ENCODE measurements at places on chromosomes 13 and 19.

- H3K27ac ChIP-seq, result no peak overlapping the region
- peaks cover 70% of the 10 kb centered on the region for H3K36me3 ChIP-seq
- no peaks in the 10 kb centered on the region for H3K27me3 ChIP-seq
- H3K4me3 ChIP-seq, result no peak overlapping the region
- H3K4me1 ChIP-seq, result no peaks in the 10 kb centered on the region
Measured at GRCh38 chr19:10809651-10810285, 26.2 kb downstream of the TMED1 start.

DNA sequence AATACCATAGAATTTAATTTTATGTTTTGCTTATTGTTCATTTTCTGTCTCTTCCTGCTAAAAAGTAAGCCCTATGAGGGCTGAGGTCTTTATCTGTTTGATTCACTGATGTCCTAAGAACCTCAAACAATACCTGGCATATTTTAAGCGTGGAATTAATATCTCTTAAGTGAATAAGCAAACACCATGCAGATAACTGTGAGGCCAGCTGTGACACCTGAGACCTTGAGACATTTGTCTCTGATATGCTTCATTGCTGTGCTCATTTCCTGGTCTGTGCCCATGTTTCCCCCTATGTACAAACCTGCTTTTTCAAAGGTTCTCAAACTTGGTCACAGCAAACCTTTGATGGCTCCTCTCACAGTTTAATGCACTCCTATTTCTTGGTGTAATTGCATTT lies 254.6 kb downstream of the COG6 start:
- H3K27me3 ChIP-seq, result peaks cover 7% of the 10 kb centered on the region
- DNase-seq, result no peak
- H3K27ac ChIP-seq, result no peak overlapping the region
- H3K4me3 ChIP-seq, result no peak overlapping the region
- no peaks in the 10 kb centered on the region for H3K4me1 ChIP-seq

GRCh38 chr13:33167491-33167890 lies 118.1 kb downstream of the STARD13 start:
- no peaks in the 10 kb centered on the region for H3K4me1 ChIP-seq
- no peak overlapping the region for H3K27ac ChIP-seq
- no peaks in the 10 kb centered on the region for H3K36me3 ChIP-seq
- H3K27me3 ChIP-seq, result no peaks in the 10 kb centered on the region
- DNase-seq, result no peak
- no peak overlapping the region for H3K4me3 ChIP-seq

DNA sequence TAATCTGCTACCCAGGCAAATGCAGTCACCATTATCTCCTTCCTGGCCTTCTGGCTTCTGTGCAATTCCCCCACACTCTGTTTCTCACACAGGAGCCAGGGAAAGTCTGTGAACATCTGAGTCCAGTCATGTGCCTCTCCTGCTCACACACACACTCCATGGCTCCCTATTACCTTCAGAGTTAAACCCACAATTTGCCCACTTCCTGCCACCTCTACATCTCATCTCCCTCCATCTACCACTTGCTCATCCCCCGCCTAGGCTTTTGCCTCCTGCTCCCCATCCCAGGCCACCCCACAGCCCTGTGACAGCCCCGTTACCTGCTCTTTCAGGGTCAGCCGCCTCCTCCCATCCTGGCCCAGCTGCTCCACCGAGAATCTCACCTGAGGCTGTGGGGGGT lies 13.5 kb downstream of the IL12RB1 start:
- H3K36me3 ChIP-seq, result no peaks in the 10 kb centered on the region
- peaks cover 7% of the 10 kb centered on the region for H3K4me1 ChIP-seq
- DNase-seq, result peak; percentile 40
- H3K27me3 ChIP-seq, result no peaks in the 10 kb centered on the region
- H3K4me3 ChIP-seq, result no peak overlapping the region

DNA sequence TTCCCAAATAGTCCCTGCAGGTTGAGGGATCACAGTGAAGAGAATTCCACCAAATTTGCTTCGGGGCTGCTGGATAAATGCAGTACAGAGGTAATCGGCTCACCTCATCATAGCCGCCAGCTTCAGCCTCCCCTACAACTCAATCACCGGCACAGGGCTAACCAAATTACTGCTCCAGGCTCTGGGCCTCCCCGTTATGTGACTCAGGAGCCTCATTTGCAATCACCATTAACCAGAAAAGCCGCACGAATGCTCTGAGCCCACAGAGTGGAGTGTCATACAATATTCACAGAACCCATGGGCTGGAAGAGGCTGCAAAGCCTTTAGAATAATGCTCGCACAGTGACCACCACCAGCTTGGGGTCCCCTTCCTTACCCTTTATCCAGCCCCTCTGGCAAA lies 4.9 kb downstream of the SIAH3 start:
- peaks cover 39% of the 10 kb centered on the region for H3K27me3 ChIP-seq
- no peak for DNase-seq
- H3K4me1 ChIP-seq, result peaks cover 12% of the 10 kb centered on the region
- H3K27ac ChIP-seq, result no peak overlapping the region
- no peak overlapping the region for H3K4me3 ChIP-seq

GRCh38 chr13:42649831-42650230 lies 75.9 kb downstream of the TNFSF11 start:
- H3K4me1 ChIP-seq, result no peaks in the 10 kb centered on the region
- no peak overlapping the region for H3K27ac ChIP-seq
- no peaks in the 10 kb centered on the region for H3K36me3 ChIP-seq
- DNase-seq, result no peak
- H3K4me3 ChIP-seq, result no peak overlapping the region

GRCh38 chr13:32993145-32993544 lies 23.1 kb upstream of the KL start:
- no peaks in the 10 kb centered on the region for H3K4me1 ChIP-seq
- no peak for DNase-seq
- H3K27me3 ChIP-seq, result no peaks in the 10 kb centered on the region

- H3K27me3 ChIP-seq, result peaks cover 3% of the 10 kb centered on the region
- no peak overlapping the region for H3K4me3 ChIP-seq
- DNase-seq, result no peak
- H3K27ac ChIP-seq, result no peak overlapping the region
Measured at GRCh38 chr13:76878043-76878442, 8.2 kb downstream of the KCTD12 start.

DNA sequence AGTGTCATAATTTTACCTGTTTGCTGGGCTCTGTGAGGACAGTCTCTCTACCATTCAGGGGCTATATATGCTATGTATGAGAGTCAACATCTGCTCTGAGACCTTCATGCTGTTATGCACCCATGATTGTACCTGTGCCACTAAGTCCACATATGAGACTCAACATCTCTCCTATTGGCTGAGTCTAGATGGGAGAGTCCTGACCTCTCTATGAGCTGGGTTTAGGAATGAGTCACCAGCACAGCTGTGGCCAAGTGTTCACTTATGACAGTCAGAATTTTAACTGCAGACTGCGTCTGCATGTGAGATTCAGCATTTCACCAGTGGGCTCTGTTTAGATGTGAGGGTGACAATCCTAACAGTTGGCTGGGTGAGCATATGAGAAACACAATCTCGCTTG lies 49.5 kb downstream of the ZNF729 start:
- H3K27ac ChIP-seq, result no peak overlapping the region
- no peak for DNase-seq
- H3K4me1 ChIP-seq, result no peaks in the 10 kb centered on the region
- no peaks in the 10 kb centered on the region for H3K27me3 ChIP-seq
- no peaks in the 10 kb centered on the region for H3K36me3 ChIP-seq
- no peak overlapping the region for H3K4me3 ChIP-seq

DNA sequence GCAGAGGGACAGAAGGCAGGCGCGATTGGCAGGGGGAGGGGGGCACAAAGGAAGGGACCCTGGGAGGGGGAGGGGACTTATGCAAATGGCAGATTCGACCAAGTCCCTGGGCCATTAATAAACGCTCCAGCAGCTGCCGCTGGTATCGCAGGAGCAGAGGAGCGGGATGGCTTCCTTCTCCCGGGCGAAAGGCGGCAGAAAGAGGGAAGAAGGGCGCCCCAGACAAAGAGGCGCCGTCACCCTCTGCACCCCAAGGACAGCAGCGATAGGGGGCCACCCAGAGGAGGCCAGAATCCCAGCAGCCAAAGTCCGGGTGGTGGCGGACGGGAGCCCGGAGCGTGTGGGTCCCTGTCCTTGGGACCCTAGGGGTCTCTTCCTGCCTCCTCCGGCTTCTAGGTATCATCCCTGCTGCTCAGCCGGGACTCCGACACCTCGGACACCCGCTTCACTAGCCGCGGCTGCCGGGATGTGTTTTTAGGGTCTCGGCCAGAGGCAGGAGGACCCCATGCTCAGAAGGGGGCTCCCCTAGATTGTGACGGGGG lies 1.9 kb downstream of the PTPRS start:
- H3K36me3 ChIP-seq, result no peaks in the 10 kb centered on the region
- H3K4me3 ChIP-seq, result no peak overlapping the region
- peaks cover 37% of the 10 kb centered on the region for H3K27me3 ChIP-seq

- H3K27me3 ChIP-seq, result no peaks in the 10 kb centered on the region
- peaks cover 6% of the 10 kb centered on the region for H3K4me1 ChIP-seq
- no peak overlapping the region for H3K27ac ChIP-seq
- H3K36me3 ChIP-seq, result no peaks in the 10 kb centered on the region
- DNase-seq, result peak; percentile 39
Measured at GRCh38 chr19:2969104-2969504, 8.3 kb upstream of the TLE6 start.

GRCh38 chr19:51294211-51294976 lies 17.1 kb upstream of the IGLON5 start:
- DNase-seq, result no peak

GRCh38 chr19:46825731-46826055 lies 25.0 kb downstream of the AP2S1 start:
- no peak for DNase-seq
- no peak overlapping the region for H3K27ac ChIP-seq
- no peak overlapping the region for H3K4me3 ChIP-seq
- no peaks in the 10 kb centered on the region for H3K36me3 ChIP-seq

DNA sequence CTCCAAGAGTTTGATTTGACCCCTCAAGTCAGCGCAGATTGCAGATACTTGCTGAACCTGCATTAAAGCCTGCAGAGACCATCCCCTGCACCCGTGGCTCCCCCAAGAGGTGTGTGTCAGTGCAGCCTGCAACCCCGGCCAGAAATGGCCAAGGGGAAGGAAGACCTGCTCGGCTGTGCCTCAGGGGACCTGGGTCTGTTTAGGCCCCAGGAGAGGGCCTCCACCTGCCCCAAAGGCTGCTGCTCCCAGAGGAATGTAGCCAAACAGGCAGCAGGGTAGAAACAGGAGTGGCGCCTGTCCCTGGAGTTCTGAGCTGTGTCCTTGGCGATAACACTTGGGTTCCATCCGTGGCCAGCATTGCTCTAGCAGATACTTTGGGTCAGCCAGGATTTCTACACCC lies 8.0 kb downstream of the POP4 start:
- no peak overlapping the region for H3K27ac ChIP-seq
- no peaks in the 10 kb centered on the region for H3K4me1 ChIP-seq
- H3K27me3 ChIP-seq, result no peaks in the 10 kb centered on the region

GRCh38 chr13:52029569-52029968 lies 5.1 kb downstream of the UTP14C start:
- no peak overlapping the region for H3K27ac ChIP-seq
- no peak overlapping the region for H3K4me3 ChIP-seq
- no peaks in the 10 kb centered on the region for H3K27me3 ChIP-seq
- DNase-seq, result no peak
- peaks cover 29% of the 10 kb centered on the region for H3K36me3 ChIP-seq

All from DND-41 (cell line).